ENCODE measurements at places on chromosomes 5 and 9. TPM values are rescaled to one million over a fixed set of nuclear protein-coding genes. Genes with fewer than 3 reads are reported as not detected.

- H3K36me3 ChIP-seq: no peaks in the 10 kb centered on the region
- no peak overlapping the region for H3K27ac ChIP-seq
- no peak for DNase-seq
- no peaks in the 10 kb centered on the region for H3K4me1 ChIP-seq
- H3K27me3 ChIP-seq: peaks cover 3% of the 10 kb centered on the region
- no peak overlapping the region for H3K4me3 ChIP-seq
Measured at GRCh38 chr9:116843863-116844620, 156.9 kb downstream of the TRIM32 start.

DNA sequence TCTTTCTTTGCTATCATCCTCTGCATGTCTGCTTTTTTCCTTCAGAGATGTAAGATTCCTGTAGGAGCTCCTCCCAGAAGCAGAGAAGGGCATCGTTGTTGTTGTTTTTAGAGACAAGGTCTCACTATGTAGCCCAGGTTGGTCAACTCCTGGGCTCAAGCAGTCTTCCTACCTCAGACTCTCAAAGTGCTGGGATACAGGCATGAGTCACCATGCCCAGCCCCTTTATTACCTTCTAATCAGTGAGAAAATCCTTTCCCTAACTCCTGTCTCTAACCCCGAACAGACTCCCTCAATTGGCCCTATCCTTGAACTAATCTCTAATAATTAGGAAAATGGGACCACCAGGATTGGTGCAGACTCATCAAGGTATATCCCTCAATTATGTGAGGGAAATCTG is 64.4 kb downstream of the GALNT10 start:
- no peak overlapping the region for H3K27ac ChIP-seq
- H3K4me1 ChIP-seq: peaks cover 62% of the 10 kb centered on the region
- H3K27me3 ChIP-seq: no peaks in the 10 kb centered on the region
- DNase-seq: no peak

- H3K4me1 ChIP-seq: peaks cover 3% of the 10 kb centered on the region
- H3K27me3 ChIP-seq: peaks cover 13% of the 10 kb centered on the region
- no peak overlapping the region for H3K27ac ChIP-seq
- DNase-seq: no peak
- no peak overlapping the region for H3K4me3 ChIP-seq
Measured at GRCh38 chr9:131029574-131029952, 20.6 kb downstream of the LAMC3 start.

DNA sequence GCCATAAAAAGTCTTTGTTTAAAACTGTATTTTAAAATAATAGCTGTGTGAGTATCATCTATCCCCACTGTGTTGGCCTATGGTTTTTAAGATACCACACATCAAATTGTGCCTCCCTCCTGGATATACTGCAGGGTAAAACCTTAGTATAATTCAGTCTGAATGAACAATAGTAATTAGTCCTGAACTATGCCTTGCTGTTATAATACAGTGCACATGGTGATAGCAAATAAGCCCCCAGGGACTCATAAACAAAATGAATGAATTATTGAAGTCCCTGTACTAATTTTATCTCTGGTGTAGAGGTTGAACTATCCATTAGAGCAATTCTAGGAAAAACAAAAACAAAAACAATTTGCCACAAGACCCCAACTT is 142.7 kb upstream of the ADAMTSL1 start:
- H3K4me3 ChIP-seq: no peak overlapping the region
- DNase-seq: no peak
- no peaks in the 10 kb centered on the region for H3K27me3 ChIP-seq
- no peak overlapping the region for H3K27ac ChIP-seq
- peaks cover 5% of the 10 kb centered on the region for H3K4me1 ChIP-seq
- H3K36me3 ChIP-seq: no peaks in the 10 kb centered on the region

DNA sequence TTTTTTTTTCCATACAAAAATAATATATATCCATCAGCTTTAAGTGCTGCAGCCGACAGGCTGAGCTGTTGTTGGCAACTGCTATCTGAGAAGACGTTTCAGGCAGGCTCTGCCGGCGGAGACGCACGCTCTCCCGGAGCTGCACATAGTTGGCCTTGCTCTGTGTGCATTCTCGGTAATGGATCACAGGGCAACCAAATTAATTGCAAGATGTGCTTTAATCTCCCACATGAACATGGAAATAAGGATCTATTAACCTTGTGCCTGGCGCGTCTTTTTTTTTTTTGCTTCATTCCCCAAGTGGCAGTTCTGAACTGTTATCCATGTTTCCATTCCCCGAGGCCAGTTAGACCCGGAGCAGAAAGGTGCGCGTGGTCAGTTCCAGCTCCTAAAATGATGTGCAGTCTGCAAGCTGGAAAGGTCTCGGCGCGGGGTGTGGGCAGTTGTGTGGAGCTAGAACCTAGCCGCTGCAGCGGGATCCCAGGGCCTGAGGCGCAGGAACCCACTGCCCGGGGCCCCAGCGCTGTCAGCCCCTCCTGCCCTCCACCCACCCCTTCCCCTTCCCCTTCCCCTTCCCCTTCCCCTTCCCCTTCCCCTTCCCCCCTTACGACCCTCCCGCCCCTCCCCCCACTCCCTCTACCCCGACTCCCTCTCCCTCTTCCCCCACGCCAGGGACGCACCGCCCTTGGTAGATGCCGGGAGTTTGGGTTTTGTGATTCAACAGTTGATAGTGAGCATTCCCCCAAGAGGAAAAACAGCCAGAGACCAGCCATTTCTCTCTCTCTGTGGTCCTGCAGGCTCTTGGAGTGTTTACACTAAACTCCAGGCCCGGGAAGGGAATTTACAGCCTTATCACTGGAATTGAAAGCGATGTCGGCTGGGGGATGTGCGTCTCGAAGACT is 137.8 kb downstream of the CEP120 start:
- DNase-seq: peak; percentile 13
- peak overlapping the region; percentile 93 for H3K27ac ChIP-seq

DNA sequence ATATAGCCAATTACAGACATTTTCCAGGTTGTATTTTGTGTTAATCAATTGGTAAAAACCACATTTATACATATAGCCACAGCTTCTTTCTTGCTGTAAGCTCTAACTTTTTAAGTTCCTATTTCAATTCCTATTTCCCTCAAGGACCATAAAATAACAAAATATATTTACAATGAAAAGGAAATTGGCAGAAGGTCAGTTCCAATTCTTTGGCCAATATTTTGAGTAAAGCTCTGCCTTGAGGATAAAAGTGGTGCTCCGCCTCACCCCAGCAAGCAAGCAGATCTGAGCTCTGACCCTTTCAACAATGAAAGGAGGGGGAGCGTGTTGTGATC is 203.4 kb upstream of the RASEF start:
- H3K36me3 ChIP-seq: no peaks in the 10 kb centered on the region
- no peak for DNase-seq
- H3K4me3 ChIP-seq: no peak overlapping the region
- H3K27ac ChIP-seq: no peak overlapping the region
- no peaks in the 10 kb centered on the region for H3K27me3 ChIP-seq

- H3K4me1 ChIP-seq: no peaks in the 10 kb centered on the region
- no peaks in the 10 kb centered on the region for H3K27me3 ChIP-seq
- H3K36me3 ChIP-seq: peaks cover 3% of the 10 kb centered on the region
- H3K27ac ChIP-seq: no peak overlapping the region
Measured at GRCh38 chr5:9977070-9977469, 272.6 kb downstream of the ATPSCKMT start.

DNA sequence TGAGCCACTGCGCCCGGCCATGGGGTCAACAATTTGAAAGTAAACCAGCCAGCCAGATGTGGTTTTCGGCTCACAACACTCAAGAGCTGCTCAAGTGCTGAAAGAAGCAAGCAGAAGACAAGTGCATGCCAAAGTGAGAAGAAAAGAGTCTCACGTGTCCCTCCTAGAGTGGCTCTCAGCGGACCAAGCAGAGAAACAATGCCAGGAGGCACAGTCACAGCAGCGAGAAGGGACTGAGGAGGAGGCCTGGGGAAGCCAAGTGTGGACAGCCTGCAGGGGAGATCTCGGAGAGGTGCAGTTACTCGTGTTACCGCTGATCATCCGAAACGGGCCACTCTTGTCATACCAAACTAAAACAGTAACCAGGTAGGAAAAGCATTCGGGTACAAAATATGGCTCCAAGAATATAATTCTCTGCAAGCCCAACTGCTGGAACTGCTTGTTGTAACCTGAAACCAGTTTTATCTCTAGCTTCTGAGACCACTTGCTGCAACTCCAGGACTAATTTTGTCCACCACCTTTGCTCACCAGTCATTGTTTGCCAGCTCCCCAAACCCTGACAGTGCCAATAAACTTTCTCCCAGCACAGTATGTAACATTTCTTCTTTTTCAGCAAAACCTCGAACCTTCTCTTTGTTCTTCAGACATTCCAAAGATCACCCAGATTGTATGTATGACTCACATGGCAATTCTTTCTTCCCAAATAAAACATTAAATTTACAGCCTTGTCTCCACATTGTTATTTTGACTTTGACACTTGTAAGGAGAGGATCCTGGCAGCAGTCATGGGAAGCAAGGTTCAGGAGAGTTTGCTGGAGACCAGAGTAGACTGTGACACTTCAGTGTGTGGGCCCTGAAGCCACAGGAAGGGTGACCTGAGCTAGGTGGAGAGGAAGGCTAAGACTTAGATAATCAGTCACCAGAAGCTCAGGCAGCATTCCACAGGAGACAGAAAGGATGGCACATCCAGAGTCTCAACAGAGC is 6.3 kb downstream of the SLC35D2 start:
- no peaks in the 10 kb centered on the region for H3K27me3 ChIP-seq
- no peak for DNase-seq
- H3K36me3 ChIP-seq: peaks cover 7% of the 10 kb centered on the region
- peak overlapping the region; percentile 6 for H3K4me3 ChIP-seq
- H3K27ac ChIP-seq: peak overlapping the region; percentile 75

- no peaks in the 10 kb centered on the region for H3K36me3 ChIP-seq
- H3K4me1 ChIP-seq: no peaks in the 10 kb centered on the region
- no peak for DNase-seq
- no peaks in the 10 kb centered on the region for H3K27me3 ChIP-seq
- H3K4me3 ChIP-seq: no peak overlapping the region
Measured at GRCh38 chr9:74554751-74555419, 57.8 kb downstream of the RORB start.

DNA sequence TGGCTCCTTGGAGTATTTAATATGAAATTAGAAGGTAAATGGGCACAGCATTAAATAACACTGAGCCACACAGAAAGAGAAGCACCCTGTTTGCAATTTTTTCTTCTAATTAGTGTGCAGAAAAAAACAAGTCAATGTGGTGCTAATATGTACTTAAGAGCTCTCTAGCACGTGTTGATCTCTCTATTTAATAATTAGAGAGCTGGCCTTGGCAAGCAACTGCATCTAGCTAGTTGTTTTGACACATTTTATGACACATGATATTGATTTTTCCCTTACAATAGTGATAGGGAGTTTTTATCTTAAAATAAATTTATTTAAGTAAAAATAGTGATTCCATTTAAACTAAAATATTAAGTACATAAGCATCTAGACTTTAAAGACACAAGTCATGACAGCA is 54.5 kb upstream of the NUDT12 start:
- H3K27me3 ChIP-seq: no peaks in the 10 kb centered on the region
- H3K4me1 ChIP-seq: no peaks in the 10 kb centered on the region
- H3K4me3 ChIP-seq: no peak overlapping the region
- no peak for DNase-seq
- no peaks in the 10 kb centered on the region for H3K36me3 ChIP-seq

DNA sequence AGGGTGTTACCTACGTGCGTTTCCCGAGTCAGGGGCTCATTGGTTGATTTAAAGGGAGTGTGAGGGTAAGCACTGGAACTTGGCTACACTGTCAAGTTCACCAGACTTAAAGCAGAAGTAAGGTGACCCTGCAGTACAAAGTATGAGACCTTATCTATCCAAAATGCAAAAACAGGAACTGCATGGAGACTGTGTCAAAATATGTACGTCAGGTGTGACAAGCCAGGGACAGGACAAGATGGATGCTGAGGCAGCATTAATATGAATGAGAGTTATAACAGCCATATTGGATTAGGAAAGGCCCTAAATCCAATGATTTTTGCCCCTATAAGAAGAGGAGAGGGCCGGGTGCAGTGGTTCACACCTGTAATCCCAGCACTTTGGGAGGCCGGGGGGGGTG is 15.4 kb upstream of the SUSD3 start:
- H3K4me3 ChIP-seq: no peak overlapping the region
- no peaks in the 10 kb centered on the region for H3K4me1 ChIP-seq
- H3K27ac ChIP-seq: no peak overlapping the region
- H3K27me3 ChIP-seq: no peaks in the 10 kb centered on the region

GRCh38 chr5:1794901-1795290 is 4.7 kb downstream of the MRPL36 start:
- peaks cover 10% of the 10 kb centered on the region for H3K36me3 ChIP-seq
- no peak for DNase-seq
- H3K27ac ChIP-seq: no peak overlapping the region
- no peaks in the 10 kb centered on the region for H3K27me3 ChIP-seq

- H3K27ac ChIP-seq: no peak overlapping the region
- H3K4me1 ChIP-seq: no peaks in the 10 kb centered on the region
- no peaks in the 10 kb centered on the region for H3K27me3 ChIP-seq
Measured at GRCh38 chr9:6931913-6932312, 174.1 kb downstream of the KDM4C start.

- no peak overlapping the region for H3K27ac ChIP-seq
- H3K27me3 ChIP-seq: no peaks in the 10 kb centered on the region
- H3K36me3 ChIP-seq: no peaks in the 10 kb centered on the region
- no peak overlapping the region for H3K4me3 ChIP-seq
- H3K4me1 ChIP-seq: peaks cover 28% of the 10 kb centered on the region
Measured at GRCh38 chr9:76651119-76651705, 113.0 kb upstream of the PCA3 start.

GRCh38 chr9:124458441-124458840 is 8.2 kb downstream of the ADGRD2 start:
- no peak overlapping the region for H3K27ac ChIP-seq
- no peak for DNase-seq
- H3K4me1 ChIP-seq: no peaks in the 10 kb centered on the region
- H3K36me3 ChIP-seq: no peaks in the 10 kb centered on the region

DNA sequence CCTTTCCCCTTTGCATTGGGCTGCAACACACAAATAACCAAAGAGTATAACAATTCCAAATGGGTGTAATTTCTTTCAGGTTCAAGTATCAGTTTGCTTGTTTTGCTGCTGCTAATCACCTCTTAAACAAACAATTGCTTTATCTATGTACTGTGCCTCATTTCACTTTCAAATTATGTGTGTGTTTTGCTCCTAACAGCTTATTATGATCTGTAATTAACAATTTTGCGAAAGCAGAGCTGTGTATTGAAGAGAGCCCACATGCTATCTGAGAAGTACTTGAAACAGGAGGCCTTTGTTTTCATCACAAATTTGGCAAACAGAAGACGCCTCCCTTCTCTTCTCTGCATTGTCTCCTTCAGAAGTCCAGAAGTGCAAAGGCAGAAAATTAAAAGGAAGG is 312.0 kb downstream of the TLE1 start:
- peaks cover 44% of the 10 kb centered on the region for H3K27me3 ChIP-seq
- no peak for DNase-seq
- H3K4me1 ChIP-seq: peaks cover 65% of the 10 kb centered on the region
- H3K27ac ChIP-seq: no peak overlapping the region
- H3K36me3 ChIP-seq: no peaks in the 10 kb centered on the region

SET gene
- 891 TPM for total RNA-seq

C9 gene
- not detected for total RNA-seq

EPB41L4B gene
- total RNA-seq: 1.2 TPM

CCL27 gene
- 0.86 TPM for total RNA-seq

IGIP gene
- 1.4 TPM for total RNA-seq

LIX1 gene
- total RNA-seq: 19.7 TPM

OR1J2 gene
- total RNA-seq: not detected

ORM2 gene
- not detected for total RNA-seq

SPATA9 gene
- 0.68 TPM for total RNA-seq

MED7 gene
- 11.6 TPM for total RNA-seq
